ENCODE measurements at places on chromosomes 11 and 22.

DNA sequence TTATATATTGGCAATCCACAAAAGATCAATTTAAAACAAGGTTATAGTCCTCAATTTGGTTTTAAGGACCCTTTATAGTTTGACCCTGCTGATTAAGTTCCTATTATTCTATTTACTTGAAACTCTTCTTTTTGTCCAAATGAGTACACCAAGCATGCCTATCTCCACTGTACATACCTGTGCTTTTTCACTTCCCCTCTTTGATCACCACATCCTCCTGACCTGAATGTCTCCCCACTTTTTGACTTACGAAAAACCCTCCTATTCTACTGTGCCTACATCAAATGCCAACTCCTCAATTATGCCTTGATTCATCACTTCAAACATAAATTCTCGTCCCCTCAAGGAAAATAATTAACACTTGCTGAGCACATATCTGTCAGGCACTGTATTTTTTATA lies 113.5 kb downstream of the SOX6 start:
- DNase-seq: no peak

DNA sequence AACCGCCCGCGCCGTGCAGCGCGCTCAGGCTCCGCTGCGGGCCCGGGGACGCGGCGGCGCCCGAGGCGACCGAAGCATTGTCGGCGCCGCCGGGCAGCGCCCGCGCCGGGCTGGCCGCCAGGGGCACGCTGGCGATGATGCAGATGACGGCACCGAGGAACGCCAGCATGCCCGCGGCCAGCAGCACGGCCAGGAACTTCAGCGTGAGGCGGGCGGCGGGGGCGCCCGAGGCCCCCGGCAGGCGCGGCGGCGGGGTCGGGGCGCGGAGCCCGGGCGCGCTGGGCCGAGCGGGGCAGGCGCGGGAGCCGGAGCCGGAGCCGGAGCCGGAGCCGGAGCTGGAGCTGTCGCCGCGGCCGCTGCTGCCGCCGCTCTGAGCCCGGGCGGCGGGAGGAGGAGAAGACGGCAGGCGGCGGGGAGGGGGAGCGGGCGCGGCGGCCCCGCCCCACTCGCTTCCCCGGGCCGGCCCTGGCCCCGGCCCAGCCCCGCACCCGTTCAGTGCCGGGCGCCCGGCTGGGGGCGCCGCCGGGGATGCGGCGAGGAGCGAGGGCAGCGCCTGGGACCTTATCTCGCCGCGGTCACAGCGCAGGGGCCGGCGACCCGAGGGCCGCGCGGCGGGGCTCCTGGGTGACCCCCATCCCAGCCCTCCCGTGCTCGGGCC lies at the start of gene NPTXR:
NPTXR (minus strand) TSS at position 372 of the 658 bp plus-strand sequence.
- DNase-seq: peak; percentile 50

DNA sequence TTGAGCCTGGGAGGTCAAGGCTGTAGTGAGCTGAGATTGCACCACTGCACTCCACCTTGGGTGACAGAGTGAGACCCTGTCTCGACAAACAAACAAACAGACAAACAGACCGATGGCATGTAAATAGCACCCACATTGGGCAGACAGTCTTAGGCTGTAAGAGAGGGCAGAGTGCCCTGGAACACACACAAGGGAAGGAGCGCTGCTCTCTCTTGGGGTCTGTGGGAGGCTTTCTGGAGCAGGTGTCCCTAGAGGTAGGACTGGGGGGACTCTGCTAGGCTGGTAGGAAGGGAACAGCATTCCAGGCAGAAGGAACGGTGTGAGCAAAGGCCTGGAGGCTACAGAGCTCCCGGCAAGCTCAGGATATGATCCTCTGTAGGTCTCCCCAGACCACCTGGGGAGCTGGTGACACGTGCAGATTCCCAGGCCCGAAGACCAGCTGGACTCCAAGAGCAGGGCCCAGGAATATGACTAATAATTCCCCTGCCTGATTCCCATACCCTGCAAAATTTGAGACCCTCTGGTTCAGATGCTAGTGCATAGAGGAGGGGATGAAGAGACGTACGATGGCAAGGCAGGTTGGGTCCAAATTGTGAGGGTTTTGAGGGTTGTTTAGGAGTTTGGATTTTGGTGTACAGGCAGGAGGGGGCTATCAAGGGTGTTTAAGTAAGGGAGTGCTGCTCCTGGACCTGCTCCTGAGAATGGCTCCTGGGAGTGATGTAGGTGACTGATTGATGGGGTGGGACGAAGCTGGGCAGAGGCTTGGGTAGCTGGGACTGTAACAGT lies 11.6 kb downstream of the SMIM38 start:
- DNase-seq: no peak

- no peak for DNase-seq
Observed at GRCh38 chr22:24148266-24149197, 32.8 kb upstream of the SUSD2 start.

- no peak for DNase-seq
Observed at GRCh38 chr11:109804911-109805310, 288.3 kb upstream of the ZC3H12C start.

DNA sequence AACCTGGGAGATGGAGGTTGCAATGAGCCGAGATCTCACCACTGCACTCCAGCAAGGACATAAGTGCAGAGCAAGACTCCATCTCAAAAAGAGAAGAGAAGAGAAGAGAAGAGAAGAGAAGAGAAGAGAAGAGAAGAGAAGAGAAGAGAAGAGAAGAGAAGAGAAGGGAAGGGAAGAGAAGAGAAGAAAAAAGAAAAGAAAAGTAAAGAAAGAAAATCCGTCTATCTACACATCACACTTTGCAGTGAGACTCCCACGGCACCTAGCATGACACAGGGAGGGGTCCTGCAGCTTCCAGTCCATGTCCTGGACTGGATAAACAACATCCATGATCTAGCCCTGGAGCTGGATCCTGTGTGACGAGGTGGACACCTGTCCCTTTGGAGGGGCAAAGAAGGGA lies 4.0 kb upstream of the PPARA start:
- DNase-seq: no peak

DNA sequence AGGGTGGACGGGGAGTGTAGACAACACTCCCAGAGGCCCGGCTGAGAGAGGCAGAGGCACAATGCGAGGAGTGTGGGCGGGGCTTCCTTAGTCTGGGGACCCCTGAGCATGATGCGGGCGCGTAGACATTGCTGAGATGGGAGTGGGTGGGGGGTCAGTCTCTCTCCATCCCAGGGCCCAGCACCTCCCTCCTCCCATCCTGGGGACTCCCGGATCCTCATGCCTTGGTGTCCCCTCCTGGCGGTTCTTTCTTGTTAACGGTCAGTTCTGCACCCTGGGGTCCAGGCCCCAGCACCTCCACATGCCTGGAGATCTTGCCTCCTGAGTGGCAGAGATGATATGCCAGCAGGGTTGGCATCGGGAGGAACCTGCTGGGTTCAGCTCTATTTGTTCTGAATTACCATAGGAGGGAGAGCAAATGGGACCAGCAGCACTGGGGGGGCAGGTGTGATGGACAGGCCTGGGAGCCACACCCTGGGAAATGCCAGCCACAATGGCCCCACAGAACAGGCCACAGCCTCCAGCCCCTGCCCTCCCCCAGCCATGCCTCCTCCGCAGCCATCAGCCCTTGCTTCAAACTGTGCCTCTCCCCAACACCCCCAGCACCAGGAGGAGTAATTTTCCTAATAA lies 55.7 kb downstream of the RTL6 start:
- DNase-seq: no peak

DNA sequence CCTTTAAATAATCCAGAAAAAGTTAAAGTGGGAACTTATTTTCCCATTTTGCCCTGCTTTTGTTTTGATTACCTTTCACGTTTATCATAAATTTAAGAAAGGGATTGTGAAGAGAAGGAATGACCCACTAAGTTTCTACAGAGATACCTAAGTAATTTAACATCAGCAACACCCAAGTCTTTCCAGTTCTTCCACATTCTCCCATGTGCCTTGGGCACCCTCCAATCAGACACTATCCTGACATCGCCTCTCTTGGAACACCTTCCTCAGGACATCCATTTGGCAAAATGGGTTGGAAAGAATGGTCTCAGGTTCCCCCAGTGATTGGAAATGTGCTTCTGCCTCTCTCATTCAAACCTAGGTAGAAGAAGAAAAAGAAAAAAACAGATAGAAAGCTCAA lies 6.3 kb downstream of the BBOX1 start:
- DNase-seq: no peak

- no peak for DNase-seq
Observed at GRCh38 chr22:31211482-31211861, 626 bp upstream of the LIMK2 start.

DNA sequence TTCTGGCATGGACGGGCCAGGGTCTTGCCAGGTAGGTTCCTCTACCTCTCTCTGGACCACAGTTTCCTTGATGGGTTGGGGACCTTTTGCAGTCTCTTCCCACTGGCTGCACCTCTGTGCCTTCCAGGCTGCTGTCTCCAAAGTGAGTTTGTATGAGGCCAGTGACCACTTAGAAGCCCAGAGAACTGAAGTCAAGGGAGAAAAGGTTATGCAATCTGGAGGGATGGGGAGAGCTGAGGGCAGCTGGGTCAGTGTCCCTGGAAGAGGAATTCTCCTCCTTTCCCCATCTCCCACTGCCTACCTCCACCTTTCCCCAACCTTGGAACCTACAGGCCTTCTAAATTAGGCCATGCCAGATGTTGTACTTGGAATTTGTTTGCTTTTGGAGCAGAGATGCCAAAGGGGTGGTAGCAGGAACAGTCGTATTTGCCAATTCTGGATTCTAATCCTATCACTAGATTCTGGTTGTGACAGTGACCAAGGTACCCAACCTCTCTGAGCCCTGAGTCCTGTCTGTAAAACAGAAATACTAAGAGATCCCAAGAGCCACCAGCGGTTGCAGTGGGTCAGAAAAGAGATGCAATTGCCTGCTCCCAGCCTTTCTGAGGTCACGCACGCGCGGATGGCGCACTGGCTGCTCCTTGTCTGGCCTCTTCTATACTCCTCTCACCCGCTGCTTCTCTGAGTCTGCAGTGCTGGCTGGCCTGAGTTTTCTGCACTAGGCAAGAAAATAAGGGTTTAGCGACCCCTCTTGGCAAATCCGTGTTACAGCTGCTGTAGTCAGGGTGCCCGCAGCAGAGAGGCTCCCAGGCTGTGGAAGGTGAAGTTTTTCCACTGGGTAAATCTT lies 10.7 kb upstream of the ACCSL start:
- DNase-seq: peak; percentile 89

- no peak for DNase-seq
Observed at GRCh38 chr11:102493524-102493923, 37.0 kb downstream of the MMP7 start.

DNA sequence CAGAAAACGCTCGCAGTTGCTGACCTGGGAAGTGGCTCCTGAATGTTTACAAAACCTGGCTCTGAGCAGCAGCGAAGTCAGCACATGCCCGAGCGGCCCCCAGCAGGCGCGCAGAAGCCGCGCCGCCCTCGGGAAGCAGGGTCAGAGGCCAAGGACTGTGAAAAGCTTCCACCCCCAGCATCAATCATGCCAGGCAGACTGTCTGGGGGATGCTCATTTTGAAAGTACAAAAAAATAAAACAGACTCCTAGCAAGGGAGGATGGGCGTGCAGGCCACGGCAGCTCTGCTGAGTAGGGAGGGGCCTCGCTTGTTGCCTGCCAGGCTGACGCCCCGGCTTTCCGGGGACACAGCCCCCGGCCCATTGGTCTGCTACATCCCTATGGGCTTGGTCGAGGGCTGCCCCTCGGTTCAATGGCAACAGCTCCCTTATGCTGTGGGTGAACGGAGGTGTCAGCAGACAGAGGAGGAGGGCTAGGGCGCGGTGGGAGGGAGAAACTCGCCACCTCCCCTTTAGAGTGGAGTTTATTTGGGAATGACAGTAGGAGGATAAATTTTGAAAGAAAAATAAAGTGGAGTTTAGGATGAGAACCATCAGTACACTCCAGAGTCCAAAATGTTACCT lies 37.7 kb upstream of the GNB1L start:
- DNase-seq: peak; percentile 29

DNA sequence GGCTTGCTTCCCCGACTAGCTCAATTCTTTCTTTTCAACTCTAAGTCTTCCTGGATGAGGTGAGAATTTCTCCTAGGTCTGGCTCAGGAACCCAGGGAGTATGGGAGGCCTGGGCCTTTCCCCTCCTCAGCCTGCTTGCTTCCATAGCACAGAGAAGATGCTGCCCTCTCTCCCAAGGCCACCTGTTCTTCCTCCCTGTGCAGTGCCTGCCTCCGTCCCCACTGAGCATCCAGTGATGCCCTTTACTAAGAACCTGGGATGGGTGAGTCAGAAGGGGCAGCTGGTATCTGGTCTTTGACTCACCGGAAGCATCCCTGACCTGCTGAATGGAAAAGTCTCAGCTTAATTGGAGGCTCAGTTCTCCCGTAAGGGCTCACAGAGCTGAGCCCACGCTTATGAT lies 607.9 kb downstream of the BUD13 start:
- no peak for DNase-seq

GRCh38 chr11:114308689-114309089 lies 12.5 kb downstream of the NNMT start:
- peak; percentile 66 for DNase-seq

DNA sequence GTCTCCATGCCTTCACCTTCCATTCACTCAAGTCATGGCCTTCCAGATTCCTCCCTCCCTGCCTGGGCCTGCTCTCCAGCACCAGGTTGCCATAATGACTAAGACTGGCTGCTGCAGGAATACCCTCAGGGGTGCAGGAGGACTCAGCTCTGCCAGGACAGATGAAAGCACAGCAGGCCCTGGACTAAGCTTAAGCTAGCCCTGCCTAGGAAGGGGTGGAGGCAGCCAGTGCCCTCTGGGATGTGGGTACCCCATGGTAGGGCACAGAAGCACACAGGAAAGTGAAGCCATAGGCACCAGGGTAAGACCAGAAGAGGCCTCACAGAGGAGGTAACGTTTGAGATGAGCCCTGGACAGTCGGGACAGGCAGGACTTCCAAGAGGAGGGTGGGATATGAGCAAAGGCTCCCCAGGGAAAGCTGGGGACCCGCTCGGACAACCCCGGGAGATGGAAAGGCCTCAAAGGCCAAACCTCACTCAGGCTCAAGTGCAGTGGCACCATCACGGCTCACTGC lies 3.0 kb upstream of the RIN1 start:
- DNase-seq: no peak
